ENCODE measurements at places on chromosomes 16 and 17.

DNA sequence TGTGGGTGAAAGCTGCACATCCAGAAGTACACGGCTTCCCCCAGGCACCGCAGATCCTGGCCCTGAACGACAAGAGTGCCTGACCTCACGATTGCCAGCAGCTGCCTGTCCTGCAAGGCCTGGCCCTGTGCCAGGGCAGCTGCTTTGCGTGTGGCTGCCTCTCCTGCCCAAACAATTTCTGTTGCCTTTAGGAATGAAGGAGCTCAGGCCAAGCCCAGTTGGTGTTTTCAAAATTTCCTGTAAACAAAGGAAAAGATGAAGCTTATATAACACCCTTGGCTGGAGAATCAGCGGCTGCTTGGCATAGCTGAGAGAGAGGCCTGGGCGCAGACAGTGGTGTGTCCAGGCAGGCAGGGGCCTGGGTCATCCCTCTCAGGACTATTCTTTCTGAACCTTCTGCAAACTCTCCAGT is 11.7 kb upstream of the SLC47A2 start:
- DNase-seq = no peak

DNA sequence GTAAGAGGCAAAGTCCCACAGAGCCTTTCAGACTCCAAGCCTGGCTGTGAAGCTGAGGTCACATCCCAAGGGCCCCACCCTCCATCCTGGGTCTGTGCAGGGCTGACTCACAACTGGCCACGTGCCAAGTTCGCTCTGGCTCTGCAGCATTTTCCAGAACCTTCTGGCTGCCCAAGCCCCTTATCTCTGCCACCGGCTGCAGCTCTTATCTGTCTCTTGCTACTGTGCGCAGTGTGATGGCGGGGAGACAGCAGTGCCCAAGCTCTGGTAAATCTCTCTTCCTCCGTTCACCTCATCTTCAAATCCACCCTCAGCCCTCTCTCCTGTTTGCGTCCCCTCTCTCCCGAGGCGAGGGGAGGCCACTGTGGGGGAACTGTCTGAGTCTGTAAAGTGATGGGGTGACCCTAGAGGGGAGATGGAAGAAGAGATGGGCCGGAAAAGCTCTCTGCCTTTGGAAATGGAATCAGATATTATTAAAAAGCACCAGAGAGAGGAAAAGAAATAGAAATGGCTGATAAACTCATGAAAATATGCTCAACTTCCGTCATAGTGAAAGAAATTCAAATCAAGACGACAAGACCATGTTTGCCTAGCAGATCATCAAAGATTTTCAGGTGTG is 162.7 kb upstream of the CDC42EP4 start:
- peak; percentile 1 for DNase-seq

DNA sequence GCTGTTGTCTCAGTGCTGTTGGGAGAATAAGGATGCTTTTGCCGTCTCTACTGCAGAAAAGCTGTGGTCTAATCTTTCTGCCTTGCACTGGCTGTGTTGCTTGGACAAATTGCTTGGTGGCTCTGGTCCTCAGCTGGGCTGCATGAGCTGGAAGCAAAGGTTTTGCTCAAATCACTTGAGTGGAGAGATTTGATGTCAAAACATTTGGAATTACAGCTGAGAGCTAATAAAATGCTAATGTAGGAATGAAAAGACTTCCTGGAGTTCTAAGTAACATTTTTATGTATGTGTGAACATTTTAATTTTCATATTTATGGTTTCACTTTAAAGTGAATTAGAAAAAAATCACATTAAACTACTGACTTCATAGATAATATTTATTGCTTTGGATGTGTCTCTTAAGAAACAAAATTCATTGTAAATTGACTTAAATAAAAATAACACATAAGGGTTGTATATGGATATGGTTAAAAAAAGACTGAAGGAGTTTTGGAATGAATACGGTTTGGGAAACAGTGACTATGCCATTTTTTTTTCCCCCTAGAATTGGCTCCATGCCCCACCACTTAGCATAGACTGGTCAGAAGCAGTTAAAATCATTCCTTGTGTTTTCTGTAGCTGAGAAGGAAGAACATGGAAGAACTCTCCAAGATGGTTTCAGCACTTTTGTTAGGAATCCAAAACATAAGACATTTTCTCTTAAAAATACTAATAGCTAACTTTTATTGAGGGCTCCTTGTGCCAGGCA is 39.2 kb upstream of the FAM20A start:
- no peak for DNase-seq

DNA sequence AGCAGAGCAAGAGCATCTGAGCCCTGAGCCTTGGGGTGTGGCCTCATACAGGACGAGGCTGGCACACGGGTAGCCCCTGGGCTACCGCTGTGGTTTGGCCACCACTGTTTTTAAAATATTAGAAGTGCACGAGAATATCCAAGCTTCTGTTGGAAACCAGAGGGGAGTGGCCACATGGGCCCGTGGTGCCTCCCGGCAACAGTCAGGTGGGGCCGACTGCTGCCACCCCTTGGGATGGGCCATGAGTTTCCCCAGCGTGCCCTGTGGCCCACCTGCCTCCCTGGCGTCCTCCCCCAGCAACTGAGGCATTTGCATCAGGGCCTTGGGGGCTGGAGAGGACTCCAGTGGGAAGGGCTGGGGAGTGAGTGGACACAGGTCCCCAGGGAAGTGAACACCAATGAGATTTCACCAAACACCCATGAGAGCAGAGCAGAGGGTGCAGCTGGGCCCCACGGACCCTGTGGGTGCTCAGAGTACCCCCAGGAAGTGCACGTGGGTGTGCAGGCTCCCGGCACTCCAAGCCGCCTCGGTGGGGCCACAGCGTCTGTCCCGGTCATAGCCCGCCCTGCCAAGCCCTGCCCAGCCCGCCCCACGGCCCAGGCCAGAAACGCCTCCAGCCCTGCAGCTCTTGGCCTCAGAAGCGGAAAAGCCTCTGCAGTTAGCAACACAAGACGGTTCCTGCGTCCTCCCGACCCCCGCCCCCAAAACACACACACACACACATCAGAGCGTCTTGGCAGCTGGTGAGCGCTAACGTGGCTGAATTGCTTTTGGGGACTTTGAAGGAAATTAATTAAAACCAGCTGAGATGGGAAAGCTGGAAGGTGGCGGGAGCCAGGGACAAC is 22.7 kb downstream of the ZNF469 start:
- no peak for DNase-seq

DNA sequence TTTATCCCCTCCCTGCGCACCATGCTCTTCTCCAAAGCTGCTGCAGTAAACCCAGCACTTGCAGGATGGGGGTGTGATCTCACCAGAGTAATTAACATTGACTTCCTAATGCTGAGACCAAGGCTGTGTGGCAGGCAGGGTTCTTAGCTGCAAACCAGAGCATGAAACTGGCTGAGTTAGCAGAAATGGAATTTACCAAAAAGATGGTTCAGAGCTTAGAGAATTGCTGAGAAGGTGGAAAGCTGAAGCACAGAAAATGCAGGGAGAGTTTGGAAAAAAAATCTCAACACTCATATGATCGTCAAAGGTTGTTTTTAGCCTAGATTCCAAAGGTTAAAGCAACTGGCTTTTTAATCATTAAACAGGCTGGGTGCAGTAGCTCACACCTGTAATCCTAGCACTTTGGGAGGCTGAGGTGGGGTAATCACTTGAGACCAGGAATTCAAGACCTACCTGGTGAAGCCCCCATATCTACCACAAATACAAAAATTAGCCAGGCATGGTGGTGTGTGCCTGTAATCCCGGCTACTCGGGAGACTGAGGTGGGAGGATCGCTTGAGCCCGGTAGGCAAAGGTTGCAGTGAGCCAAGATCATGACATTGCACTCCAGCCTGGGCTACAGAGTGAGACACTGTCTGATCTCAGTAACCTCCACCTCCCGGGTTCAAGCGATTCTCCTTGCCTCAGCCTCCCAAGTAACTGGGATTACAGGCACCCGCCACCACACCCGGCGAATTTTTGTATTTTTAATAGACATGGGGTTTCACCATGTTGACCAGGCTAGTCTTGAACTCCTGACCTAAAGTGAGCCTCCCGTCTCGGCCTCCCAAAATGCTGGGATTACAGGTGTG is 6.0 kb upstream of the TXNDC11 start:
- DNase-seq = no peak

- no peak for DNase-seq
These were observed 239.5 kb downstream of the C16orf95 start for GRCh38 chr16:87077750-87078127.

Measured in CD4-positive, alpha-beta T cell treated with Interleukin-10 for 1 hour (primary cell).